Progenitor cell of endocrine pancreas (in vitro differentiated cells): ENCODE measurements at places on chromosomes 5 and 9. TPM values are rescaled to one million over a fixed set of nuclear protein-coding genes. Genes with fewer than 3 reads are reported as not detected.

DNA sequence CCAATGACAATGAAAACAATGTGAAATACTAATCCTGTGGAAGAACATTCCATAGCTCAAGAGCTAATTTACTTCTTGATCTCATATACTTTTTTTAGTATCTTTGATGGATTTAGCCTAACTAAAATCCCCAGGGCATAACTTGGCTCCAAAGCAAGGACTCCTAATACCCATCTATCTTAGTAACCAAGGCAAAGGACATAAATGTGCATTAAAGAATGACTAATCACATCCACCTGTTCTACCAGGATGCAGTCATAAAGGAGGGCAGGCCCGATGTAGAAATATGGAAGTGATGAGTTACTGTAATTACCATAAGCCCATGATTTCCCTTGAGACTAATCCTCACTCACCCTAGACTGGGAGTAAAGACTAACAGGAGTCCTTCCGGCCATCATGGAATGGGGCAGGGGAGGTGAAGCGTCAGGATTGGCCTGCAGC, 56.9 kb downstream of the KIF24 start:
- DNase-seq: no peak

DNA sequence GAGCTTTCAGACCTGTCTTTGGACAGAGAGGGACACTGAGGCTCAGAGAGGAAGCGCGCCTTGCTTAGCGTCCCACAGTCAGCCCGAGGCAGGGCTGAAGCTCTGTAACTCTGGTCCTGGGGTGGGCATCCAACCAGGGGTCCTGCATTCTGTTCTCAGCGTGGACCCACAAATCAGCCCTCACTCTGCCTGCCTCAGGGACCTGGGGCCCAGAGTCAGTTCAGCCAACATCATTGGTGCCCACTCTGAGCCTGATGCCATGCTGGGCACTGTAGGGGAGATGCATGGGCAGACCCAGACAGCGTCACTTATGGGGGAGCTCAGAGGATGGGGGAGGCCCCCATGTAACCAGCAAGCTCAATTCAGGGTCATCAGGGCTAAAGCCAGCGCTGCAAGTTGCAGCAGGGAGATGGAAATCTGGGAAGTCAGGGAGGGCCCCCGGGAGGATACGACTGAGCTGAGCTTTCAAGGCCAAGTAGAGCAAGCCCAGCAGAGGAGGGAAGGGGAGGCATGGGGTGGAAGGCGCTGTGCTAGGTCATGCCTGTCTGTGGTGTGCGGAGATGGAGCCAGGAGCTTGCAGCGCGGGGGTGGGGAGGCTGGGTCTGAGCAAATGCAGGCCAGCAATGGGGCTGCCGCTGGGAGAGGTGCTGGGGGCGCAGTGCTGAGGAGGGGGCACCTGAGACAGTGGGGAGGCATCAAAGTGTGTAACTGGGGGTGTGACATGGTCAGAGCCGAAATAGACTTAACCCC, 21.1 kb downstream of the CORO2A start:
- DNase-seq: no peak

Gene ALDH1B1
- 31.9 and 32.1 TPM in 2 replicates for total RNA-seq

DNA sequence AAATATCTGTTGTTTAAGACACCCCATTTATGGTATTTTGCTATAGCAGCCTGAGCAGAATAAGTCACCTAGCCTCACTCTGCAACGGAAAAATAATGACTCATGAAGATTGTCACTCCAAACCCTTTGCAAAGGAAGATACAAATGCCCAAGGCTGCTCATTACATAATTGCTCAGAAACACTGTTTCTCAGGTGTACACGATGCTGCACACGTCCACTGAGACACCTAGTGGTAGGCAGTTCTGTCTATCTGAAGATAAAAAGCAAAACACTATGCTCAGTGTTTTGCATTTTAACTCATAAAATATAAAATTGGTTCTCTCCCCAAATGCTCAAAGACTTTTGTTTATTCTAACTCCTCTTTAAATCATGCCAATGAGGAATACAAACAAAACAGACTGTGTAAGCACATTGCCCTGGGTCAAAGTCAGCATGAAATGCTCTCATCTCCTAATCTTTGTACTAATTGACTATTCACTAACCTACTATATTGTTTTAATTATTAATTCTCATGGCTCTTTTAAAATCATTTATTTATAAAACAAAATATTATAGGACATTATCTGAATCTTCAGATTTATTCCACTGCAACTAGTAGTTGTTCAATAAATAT, 7.7 kb upstream of the TSLP start:
- DNase-seq: no peak

DNA sequence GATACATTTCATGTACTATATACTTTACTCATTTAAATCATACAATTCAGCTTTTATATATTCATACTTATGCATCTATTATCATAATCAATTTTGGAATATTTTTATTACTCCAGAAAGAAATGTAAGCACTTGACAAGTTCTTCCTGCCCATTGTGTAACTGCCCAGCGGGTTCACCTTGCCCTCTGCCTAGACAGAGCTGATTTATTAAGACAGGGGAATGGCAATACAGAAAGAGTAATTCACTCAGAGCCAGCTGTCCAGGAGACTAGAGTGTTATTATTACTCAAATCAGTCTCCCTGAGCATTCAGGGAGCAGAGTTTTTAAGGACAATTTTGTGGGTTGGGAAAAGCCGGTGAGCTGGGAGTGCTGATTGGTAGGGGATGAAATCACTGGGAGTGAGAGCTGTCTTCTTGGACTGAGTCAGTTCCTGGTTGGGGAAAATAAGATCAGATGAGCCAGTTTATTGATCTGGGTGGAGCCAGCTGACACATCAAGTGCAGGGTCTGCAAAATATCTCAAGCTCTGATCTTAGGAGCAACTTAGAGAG, 16.1 kb upstream of the SPIN1 start:
- DNase-seq: no peak

GRCh38 chr5:181050016-181050415, 9.9 kb downstream of the BTNL9 start:
- no peak for DNase-seq

- no peak for DNase-seq
Observed at GRCh38 chr9:85115473-85115872, 445.9 kb downstream of the NTRK2 start.

DNA sequence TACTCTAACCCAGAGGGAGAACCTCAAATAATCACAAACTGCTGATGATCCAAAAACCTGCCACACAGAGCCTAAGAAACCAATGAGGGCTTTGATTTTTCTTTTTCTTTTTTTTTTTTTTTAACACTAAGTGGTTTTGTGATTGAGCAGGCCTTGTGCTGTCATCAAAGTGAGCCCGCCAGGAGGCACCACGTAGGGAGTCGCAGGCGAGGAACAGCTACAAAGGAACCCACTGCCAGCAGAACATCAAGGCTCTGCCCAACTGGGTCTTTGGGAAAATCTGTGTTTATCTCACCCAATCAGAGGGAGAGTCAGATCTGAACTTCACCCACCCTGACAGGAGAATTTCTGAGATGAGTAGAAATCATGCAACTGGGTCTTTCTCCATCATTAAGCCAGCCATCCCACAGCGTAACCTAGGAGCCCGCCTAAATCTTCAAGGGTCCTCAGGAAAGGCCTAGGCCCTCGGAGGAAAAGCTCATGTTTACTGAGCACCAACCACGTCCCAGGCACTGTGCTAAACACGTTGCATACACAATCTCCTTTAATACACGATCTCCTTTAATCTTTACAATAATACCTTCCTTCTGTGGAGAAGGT, 126.9 kb upstream of the FSTL4 start:
- no peak for DNase-seq

DNA sequence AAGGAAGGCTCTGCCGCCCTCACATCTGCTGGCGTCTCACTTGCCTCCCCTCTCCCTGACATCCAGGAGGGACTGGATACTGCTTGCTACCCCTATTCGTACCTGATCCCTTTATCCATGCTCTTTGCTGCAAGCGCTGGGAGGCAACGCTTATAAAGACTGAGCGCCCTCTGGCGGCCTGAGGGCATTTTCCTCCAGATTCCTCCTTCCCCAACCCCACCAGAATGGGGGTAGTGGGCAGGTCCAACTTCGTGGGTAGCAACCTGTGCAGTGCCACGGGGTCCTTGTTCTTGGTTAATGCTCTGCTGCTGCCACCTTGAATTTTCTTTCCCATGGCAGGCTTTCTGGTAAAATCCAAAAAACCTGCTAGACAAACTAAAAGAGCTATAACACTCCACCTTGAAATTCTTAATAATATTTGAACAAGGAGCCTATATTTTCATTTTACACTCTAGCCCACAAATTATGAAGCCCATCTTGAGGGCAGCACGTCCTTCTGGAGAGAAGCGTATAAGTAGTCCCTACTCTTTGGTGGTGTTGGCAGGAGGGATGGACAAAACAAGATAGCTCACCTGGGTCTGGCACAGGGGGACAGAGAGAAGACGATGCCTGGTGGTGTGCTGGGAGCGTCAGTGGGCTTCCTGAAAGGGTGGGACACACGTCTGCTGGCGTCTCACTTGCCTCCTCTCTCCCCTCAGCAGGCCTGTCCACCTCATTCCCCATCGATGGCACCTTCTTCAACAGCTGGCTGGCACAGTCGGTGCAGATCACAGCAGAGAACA, 52.5 kb downstream of the JADE2 start:
- DNase-seq: peak; percentile 71

- peak; percentile 80 for DNase-seq
Observed at GRCh38 chr9:105245029-105245890, 809 bp downstream of the SLC44A1 start.

Gene GLDC
- 11.1 and 11.3 TPM in 2 replicates for total RNA-seq

- DNase-seq: no peak
Observed at GRCh38 chr9:134283692-134284265, 42.5 kb upstream of the RXRA start.

- no peak for DNase-seq
Observed at GRCh38 chr5:177293819-177294581, 9.5 kb downstream of the RAB24 start.

Gene PCDHB8
- 2.0 and 2.8 TPM in 2 replicates for total RNA-seq

Gene RNF180
- 10.9 and 11.2 TPM in 2 replicates for total RNA-seq

DNA sequence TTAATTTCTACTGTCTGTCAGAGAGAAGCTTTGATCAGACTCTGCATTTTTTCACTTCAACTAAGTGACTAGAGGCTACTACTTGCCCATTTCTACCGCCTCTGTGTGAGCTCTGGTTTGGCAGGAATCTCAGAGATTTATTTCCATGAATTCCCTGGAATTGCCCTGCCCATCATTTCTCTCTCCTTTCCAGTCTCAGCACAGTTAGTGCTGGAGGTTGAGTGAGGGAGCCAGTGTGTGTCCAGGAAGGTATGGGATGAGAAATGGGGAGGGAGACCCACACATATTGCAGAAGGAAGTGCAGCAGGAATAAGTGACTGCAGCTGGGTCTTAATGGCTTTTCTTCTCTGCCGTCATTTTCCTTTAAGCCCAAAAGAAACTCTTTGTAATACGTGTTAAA, 443.1 kb upstream of the ZNF462 start:
- DNase-seq: no peak

Gene ZFP37
- total RNA-seq: 7.9 and 8.7 TPM in 2 replicates

Gene CARTPT
- total RNA-seq: not detected in 2 replicates

Gene FAM221B
- total RNA-seq: not detected in 2 replicates

- DNase-seq: no peak
Observed at GRCh38 chr9:90290716-90291485, 351.7 kb downstream of the DIRAS2 start.

Gene GRAMD2B
- total RNA-seq: 21.6 and 32.1 TPM in 2 replicates

GRCh38 chr5:83378624-83379289, 92.8 kb upstream of the VCAN start:
- DNase-seq: no peak

DNA sequence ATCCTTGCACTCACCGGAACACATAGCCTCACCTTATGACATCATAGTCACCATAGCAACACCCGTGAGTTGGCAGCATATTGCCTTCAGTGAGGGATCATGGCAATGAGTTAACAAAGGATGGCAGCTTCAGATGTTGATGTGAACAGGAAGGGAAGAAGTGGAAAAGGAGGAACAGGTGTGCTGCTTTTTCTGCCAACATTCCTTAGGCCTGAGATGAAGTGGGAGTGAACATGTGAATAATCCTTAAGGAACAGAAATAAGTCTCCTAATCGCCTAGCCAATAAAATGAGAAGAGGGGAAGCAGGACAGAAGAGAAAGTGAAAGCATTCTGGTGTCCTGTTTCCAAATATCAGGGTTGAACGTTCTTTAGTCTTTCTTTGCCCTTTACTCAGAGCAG, 360.0 kb downstream of the BRINP1 start:
- DNase-seq: no peak

Gene C9orf153
- total RNA-seq: 0.69 TPM in 1 of 2 replicates, not detected in the other

DNA sequence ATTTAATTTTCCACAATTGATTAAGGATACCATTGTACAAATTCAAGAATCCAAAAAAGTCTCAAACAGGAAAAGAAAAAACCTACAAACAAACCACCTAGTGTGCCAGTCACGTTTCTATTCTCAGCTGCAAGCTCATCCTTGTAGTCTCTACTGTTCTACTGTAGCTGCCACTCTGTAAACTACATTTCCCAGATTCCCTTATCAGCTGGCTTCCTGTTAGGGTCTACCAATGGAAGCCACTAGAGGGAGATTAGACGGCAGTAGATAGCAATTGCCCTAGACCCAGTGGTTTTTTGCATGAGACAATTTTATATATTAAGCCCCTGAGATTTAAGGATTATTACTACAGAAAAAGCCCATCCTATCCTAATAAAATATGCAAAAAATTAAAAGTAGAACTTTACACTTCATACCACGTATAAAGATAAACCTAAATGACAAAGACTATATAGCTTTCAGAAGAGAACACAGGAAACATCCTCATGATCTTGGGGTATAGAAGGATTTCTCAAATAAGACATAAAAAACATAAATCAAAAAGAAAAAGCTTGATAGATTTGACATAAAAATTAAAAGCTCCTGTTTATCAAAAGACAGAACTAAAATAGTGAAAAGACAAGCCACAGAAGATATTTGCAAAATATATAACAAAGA, 37.4 kb downstream of the P4HA2 start:
- no peak for DNase-seq

Gene EIF4E1B
- not detected in 2 replicates for total RNA-seq

DNA sequence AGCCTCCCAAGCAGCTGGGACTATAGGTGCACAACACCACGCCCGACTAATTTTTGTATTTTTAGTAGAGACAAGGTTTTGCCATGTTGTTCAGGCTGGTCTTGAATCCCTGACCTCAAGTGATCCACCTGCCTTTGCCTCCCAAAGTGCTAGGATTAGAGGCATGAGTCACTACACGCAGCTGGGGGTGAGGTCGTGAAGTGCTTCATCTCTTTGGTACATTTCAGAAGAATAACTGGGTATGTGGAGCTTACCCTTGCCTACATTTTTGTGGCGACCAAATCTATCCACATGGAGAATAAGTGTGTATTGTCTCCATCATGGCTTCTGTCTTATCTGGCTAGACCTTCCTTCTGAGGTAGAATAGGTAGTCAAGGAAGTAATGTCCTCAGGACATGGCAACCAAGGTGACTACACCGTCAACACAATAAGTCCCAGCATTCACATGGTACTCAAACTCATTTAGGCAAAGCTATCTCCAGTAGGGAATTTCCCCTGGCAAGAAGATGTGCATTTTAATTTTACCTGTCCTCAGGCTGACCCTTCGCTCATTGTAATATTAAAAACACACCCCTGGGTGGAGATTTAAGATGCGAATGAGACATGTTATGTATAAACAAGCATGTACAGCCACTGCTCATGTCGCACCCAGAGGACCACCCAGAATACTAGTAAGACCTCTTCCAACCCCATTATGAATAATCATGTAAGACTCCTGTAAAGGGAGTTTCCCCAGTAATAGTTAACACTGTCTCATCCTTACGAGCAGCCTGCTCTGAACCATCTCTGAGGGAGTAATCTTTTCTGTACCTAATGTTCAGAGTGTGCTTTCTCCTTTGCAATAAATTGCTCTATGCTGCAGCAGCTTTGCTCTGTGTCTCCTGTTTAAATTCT, 1173.2 kb downstream of the TAF11L14 start:
- no peak for DNase-seq

- DNase-seq: no peak
Observed at GRCh38 chr5:117743337-117743736, 1168.7 kb upstream of the SEMA6A start.

GRCh38 chr5:16784843-16785791, 151.0 kb downstream of the MYO10 start:
- DNase-seq: no peak
